ENCODE measurements at places on chromosomes 12 and 14. TPM values are rescaled to one million over a fixed set of nuclear protein-coding genes. Genes with fewer than 3 reads are reported as not detected.

NPAS3 gene
- total RNA-seq: 2.4 TPM

DNA sequence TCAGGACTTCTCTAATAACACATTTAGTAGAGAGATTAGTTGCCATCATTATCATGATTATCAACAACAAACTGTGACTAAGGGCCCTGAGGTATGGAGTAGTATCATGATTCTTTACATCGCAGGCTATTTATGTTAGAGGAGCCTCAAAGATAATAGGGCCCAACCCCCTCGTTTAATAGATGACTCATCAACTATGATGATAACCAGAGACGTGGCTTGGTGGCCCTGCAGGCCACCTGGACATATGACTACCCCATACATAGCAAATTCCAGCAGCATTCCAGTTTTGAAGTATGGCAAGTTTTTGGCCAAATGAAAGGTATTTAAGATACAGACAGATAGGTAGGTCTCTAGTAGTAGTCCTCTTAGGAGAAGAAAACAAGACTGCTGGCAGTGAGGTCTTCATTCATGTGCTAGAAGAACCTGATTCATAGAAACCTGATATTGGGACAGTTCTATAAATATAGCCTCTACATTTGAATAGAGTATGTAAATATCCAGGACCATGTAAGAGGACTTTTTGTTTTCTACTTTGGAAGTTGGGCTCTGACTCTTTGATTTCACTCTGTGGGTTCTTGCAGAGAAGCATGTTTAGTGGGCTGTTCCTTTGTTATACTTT lies 5.6 kb downstream of the RIC8B start:
- DNase-seq: no peak

DNA sequence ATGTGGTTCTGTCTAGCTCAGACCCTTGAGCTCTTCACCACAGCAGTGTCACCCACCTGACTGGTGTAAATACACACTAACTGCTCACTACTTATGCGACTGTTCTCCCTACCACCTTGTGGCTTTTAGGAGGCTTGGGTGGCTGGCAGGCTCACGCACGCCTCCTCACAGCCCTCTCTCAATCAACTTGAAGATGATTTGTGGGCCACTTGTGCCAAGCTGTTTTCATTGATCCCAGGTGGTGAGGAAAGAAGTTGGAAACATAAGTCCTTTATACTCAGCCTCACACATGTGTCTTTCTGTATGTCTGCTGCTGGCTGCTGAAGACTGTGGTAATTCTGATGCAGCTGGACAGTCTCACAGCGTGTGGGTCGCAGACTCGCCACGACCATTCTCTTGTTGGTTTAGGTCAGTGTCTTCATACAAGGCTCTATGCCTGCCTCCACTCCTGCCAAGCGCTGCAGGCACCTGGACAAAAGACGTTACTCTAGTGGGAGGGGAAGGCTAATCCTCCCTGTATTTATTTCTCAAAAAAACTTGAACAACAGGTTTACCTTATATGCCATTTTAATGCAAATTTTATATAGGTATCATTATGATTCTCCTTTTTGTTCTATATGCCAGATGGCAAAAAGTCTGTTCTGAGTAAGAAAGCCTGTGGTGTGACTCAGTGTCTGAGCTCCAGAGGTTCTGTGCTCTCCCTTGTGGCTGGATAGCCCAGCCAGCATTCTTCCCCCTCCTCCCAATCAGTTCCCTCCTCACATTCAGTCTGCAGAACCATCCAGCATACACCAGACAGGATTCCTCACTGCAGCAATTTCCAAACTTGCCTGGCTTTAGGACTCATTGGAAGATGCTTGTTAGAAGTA lies 115.6 kb downstream of the DIP2B start:
- DNase-seq: no peak

KRT82 gene
- total RNA-seq: not detected
